ENCODE measurements at places on chromosomes 12 and 14.

GRCh38 chr14:69005432-69006148 is 26.5 kb upstream of the ACTN1 start:
- DNase-seq: peak; percentile 87

GRCh38 chr12:110739894-110740293 is 2.8 kb downstream of the PPP1CC start:
- no peak for DNase-seq

DNA sequence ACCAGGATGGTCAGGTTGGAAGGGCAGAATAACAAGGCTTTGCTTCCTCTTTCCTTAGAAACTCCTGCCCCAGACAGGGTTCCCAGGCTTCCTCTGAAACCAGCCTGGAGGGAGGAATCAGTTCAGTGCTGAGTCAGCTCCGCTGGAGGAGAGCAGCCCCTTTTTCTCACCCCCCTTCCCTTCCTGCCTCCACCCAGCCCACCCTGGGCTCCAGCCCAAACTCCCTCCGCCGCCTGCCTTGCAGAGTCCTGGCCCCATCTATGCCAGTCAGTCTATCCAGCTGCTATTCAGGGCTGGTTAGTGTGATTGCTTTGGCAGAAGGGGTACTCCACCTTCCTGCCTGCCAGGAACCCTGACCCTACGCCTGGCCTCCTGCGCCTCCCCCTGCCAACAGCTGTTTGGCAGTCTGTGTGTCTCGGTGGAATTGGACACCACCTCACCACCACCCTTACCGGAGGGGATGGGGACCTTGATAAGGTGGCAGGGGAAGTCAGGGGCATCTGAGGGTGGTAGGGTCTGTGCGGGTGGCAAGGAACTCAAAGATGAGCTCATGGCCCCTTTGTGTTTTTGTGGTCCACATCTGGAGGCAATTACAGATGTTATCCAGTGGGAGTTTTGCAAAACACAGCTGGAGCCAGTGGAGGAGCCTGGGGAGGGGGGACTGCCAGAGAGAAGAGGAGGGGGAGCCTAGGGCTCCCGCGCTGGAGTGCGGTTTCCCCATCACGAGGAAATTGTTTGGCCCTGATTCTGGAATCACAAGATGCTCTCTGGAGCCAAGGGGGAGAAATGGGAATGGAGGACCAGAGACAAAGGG is 12.2 kb downstream of the MMP14 start:
- no peak for DNase-seq

- DNase-seq: no peak
Observed at GRCh38 chr12:77214136-77214535, 148.8 kb upstream of the E2F7 start.

- DNase-seq: peak; percentile 15
Observed at GRCh38 chr12:51528852-51529650, 62.0 kb upstream of the SCN8A start.

GRCh38 chr12:6310771-6311610 is 509 bp downstream of the PLEKHG6 start:
- DNase-seq: peak; percentile 84

- no peak for DNase-seq
Observed at GRCh38 chr12:8143261-8143660, 13.6 kb upstream of the ZNF705A start.

Measured in DMS53 (cell line).